ENCODE measurements at places on chromosomes 11 and 22.

DNA sequence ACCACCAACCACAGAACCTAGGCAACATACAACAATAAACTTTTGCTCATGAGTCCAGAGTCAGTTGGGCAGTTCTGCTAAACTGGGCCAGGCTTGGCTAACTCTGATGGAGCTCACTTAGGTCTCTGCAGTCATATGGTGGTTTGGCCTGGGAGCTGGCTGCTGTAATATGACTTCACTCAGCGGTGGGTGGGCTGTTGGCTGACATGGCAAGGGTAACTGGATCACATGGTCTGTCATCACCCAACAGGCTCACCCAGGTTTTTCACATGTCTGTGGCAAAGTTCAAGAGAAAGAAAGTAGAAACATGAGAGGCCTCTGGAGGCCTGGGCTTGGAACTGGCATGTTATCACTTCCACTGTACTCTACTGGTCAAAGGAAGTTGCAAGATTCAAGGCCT is 43.2 kb upstream of the CLMP start:
- DNase-seq = peak; percentile 72

DNA sequence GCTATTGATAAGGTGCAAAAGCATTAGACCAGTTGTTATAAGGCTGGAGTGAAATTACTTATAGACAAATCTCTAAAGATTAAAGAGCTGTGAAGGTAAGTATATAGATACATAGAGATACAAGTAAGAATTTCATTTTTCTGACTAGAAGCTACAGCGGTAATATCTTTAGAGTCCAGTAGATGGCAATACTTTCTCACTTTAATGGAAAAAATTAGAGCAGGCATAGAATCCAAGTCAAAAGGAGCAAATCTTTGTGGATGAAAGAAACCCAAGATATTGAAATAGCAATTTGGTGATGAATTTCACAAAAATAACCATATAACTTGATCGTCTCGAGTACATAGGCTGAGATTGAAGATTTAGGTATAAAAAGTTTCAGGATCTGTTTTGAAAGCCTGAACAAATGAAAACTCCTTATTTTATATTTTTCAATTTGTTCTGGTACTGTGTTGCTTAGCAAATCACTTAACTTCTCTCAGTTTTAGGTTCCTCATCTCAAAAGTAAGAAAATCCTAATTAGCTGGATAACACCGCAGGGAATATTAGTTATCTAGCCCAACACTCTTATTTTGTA is 81.9 kb downstream of the UVRAG start:
- no peak for DNase-seq

- DNase-seq = no peak
These were observed 67.7 kb downstream of the CELSR1 start for GRCh38 chr22:46469711-46470110.

DNA sequence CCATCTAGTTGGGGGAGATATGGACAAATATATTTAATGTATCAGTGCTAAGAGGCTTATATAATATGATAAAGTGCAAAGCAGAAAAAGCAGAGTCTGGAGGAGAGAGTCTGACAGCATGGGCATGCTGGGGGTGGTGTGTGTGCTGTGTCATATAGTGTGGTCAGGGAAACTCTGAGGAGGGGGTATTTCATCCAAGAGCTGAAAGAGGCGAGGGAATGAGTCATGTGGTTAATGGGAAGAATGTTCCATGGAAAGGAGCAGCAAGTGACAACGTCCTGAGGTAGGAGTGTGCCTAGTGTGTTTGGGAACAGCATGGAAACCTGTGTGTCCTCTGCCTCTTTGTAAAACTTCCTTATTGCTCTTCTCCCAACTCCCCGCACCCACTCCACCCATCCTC is 38.0 kb downstream of the EIF3F start:
- DNase-seq = no peak

- DNase-seq = no peak
These were observed 1.6 kb upstream of the HORMAD2 start for GRCh38 chr22:30078320-30079311.

DNA sequence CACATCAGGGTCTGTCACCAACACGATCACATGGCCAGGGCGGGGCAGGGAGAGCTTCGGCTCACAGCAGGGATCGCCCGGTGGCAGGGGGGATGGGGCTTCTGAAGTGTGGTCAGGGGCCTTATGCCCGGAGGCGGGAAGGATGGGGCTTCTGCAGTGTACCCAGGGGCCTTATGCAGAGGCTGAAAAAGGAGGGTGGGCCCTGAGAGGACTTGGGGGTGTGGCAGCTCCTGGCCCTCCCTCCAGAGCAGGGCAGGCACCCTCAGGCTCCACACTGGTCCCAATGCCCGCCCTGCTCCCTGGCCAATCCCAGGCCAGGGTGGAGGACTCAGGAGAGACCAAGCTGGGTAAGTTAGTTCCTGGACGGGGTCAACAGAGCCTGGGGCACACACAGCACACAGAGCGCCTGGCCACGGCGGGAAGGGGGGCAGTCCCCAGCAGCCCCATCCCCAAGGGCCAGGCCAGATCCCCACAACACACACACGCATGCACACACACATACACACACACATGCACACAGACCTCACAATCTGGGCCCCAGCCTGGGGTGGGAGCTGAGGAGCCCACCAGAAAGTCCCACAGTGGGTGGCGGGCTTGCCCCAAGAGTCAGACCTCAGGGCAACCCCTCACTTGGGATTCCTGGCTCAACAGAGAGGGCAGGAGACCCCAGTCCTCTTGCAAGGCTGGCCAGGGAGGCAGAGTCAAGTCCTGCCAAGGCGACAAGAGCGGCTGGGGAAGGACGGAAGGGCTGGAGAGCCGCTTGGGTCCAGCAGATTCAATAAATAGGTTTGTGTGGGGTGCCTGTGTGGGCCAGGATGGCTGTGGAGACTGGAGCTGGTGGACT is 1.1 kb upstream of the CEND1 start:
- no peak for DNase-seq

DNA sequence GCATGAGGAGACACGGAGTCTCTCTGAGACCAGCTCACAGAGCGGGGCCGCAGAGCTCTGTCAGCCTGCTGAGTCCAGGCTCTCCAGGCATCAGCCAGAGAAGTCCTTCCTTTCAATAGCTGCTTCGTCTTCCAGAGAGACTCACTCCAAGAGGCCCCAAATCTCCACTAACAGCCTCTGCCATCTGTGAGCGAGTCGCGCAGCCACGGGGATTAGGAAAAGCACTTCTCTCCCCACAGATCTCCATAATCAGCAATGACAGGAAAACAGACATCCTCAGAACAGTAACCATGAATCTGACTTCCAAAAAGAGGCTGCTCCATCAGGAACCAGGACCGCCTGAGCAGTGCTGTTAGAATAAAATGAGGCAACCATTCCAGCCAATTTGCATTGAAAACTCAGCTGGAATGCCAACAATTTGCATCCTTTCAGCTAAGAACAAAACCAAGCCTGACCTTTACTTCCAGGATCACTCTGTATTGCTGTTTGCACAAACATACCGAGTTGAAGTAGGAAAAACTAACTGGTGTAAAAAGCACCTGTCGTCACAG is 65.4 kb downstream of the SMCO4 start:
- no peak for DNase-seq

- DNase-seq = no peak
These were observed 190.5 kb downstream of the C11orf87 start for GRCh38 chr11:109612496-109612895.

DNA sequence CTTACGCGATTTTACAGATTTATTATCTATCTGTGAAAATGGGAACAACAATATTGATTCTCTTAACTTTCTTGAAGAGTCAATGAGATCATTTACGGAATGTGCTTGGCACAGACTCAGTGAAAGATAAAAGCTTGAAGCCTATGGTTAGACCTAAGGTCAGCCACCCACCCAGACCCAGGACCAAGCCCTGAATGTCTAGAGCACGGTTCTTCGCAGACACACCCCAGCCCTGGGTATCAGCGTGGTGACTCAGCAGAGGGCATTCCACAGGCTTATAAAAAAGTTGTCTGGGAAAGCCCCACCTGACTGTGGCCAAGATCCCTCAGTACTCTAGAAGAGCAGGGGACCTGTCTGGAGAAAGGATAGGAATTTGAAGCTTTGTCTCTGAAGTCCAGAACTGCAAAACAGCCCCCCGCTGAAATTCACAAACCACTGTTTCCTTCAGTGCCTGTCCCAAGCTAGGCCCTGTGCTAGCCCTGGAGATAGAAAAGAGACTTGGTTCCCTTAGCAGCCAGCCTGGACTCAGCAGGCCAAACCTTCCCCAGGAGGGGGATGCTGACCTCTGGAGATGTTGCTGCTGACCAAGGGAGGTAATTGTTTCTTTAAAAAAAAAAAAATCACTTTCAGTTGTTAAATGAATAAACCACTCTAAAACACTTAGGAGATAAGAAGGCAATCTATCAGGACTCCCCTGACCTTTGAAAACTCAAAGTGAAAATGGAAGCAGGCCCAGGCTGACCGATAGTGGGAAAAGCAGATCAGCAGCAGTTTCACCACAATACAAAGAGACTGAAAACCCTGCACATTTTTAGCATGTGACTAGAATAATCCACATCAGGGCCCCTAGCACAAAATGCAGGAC is 114.0 kb downstream of the ABTB2 start:
- no peak for DNase-seq

GRCh38 chr22:43862074-43862881 is at the start of gene SULT4A1:
Gene SULT4A1, minus strand, starts transcription at chr22:43862513. Its CDS starts 131 bp downstream, at chr22:43862382.
- no peak for DNase-seq

GRCh38 chr11:64150051-64150450 is 15.9 kb downstream of the MACROD1 start:
- DNase-seq = no peak

DNA sequence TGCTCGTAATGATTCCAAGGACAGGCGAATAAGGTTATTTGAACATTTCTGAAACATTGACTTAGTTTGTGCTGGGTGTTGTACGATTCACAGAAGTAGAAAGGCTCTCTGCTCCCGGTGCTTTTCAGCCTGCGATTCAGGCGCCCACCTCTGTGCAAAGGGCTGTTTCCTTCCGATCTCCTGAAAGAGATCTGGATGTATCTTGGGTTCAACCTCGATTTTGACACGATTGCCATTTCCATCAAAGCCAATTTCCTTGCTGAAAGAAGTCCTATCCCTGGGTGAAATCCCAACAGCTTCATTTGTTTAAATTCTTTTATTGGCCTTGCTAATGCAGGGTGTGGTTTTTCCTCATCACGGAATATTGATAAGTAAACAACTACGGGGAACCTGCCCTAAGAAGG is 1.1 kb upstream of the ZC3H12C start:
- DNase-seq = no peak

GRCh38 chr22:39984006-39984405 is 10.7 kb upstream of the FAM83F start:
- DNase-seq = no peak

DNA sequence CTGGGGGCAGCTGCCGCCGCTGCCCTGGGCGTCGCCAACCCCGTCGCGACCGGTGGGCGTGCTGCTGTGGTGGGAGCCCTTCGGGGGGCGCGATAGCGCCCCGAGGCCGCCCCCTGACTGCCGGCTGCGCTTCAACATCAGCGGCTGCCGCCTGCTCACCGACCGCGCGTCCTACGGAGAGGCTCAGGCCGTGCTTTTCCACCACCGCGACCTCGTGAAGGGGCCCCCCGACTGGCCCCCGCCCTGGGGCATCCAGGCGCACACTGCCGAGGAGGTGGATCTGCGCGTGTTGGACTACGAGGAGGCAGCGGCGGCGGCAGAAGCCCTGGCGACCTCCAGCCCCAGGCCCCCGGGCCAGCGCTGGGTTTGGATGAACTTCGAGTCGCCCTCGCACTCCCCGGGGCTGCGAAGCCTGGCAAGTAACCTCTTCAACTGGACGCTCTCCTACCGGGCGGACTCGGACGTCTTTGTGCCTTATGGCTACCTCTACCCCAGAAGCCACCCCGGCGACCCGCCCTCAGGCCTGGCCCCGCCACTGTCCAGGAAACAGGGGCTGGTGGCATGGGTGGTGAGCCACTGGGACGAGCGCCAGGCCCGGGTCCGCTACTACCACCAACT is 1.0 kb downstream of the FUT4 start:
- no peak for DNase-seq

GRCh38 chr11:93000511-93001476 is 31.3 kb downstream of the MTNR1B start:
- no peak for DNase-seq

GRCh38 chr11:126523441-126524205 is 168.1 kb downstream of the ST3GAL4 start:
- DNase-seq = no peak

GRCh38 chr11:116096272-116096995 is 592.2 kb upstream of the CADM1 start:
- DNase-seq = no peak

- DNase-seq = no peak
These were observed 61.5 kb upstream of the EMID1 start for GRCh38 chr22:29143941-29144785.

- no peak for DNase-seq
These were observed 20.6 kb upstream of the VSIG10L2 start for GRCh38 chr11:125925247-125925740.

DNA sequence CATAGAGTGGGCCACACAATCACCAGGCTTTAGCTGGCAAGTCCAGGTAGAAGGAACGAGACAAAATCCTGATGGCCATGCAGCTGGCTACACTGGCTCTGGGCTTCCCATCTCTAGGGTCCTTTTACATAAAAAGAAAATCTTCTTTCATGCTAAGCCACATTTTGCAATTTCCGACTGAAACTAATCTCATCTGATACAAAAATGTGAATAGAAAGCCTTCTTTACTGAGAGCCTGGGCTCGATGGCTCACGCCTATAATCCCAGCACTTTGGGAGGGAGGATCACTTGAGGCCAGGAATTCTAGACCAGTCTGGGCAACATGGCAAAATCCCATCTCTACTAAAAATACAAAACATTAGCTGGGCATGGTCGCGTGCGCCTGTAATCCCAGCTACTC is 67.2 kb downstream of the MICAL3 start:
- DNase-seq = no peak

DNA sequence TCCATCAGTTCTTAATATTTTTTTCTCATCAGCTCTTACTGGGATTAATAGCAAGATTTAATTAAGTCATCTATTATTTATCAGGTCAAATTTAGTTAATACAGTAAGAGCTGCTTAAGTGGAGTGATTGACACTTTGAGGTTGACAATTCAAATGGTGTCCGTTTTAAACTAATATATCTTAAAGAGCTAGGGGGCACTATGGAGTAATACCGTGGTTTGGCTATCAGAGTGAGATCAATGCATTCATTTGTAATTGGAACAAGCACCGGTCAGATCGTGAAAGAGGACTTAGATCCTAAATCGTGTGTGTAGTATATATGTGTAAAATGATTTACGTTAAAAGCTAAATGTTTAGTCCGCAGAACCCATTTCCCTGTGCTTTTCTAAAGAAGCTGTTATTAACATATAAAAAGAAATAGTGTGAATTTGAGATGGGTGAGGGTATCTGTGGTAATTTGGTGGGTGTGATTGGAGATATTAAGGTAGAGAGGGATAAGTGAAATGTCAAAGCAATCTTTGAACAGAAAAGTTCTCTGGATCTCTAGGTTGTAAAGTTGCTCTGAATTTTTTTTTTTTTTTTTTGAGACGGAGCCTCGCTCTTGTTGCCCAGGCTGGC is 2.3 kb downstream of the SIK2 start:
- DNase-seq = no peak

- no peak for DNase-seq
These were observed 31.9 kb upstream of the PSMA1 start for GRCh38 chr11:14552089-14552488.

GRCh38 chr11:18754308-18754707 is 28.3 kb upstream of the IGSF22 start:
- DNase-seq = no peak

All from Right ventricle myocardium superior (tissue), 1 donor.